ENCODE measurements at places on chromosomes 6 and 20. TPM values are rescaled to one million over a fixed set of nuclear protein-coding genes. Genes with fewer than 3 reads are reported as not detected.

Gene RING1
- total RNA-seq: 34.2 TPM

Gene HLA-DRB1
- total RNA-seq: 186 TPM

Gene ARHGAP40
- total RNA-seq: not detected

Gene GSTA2
- not detected for total RNA-seq

Gene SYCP2
- total RNA-seq: 9.1 TPM

Gene PNPLA1
- total RNA-seq: 0.25 TPM

DNA sequence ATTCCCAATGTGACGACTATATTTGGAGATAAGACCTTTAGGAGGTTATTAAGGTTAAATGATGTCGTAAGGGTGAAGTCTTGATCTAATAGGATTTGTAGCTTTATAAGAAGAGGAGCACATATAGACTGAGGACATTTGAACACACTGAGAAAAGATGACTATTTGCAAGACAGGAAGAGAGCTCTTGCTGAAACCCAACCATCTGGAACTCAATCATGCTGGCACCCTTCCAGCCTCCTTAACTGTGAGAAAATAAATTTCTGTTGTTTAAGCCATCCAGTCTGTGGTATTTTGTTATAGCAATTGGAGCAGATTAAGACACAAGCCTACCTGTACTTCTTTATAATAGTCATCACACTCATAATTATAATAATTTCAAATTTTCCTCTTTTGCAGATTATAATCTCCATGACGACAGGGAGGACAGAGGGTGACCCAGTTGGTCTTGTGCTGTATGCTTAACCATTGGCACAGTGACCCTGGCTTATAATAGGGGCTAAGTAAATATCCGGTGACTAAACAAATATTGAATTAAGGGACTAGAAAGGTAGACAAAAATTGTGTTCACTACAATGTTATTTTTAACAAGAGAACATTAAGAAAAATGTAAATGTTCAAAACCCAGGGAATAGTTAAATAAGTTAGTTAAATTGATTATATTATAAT, 206.4 kb upstream of the HDDC2 start:
- no peaks in the 10 kb centered on the region for H3K4me1 ChIP-seq
- H3K36me3 ChIP-seq: no peaks in the 10 kb centered on the region
- no peak overlapping the region for H3K4me3 ChIP-seq
- no peak overlapping the region for H3K27ac ChIP-seq
- no peak for DNase-seq
- H3K27me3 ChIP-seq: no peaks in the 10 kb centered on the region

DNA sequence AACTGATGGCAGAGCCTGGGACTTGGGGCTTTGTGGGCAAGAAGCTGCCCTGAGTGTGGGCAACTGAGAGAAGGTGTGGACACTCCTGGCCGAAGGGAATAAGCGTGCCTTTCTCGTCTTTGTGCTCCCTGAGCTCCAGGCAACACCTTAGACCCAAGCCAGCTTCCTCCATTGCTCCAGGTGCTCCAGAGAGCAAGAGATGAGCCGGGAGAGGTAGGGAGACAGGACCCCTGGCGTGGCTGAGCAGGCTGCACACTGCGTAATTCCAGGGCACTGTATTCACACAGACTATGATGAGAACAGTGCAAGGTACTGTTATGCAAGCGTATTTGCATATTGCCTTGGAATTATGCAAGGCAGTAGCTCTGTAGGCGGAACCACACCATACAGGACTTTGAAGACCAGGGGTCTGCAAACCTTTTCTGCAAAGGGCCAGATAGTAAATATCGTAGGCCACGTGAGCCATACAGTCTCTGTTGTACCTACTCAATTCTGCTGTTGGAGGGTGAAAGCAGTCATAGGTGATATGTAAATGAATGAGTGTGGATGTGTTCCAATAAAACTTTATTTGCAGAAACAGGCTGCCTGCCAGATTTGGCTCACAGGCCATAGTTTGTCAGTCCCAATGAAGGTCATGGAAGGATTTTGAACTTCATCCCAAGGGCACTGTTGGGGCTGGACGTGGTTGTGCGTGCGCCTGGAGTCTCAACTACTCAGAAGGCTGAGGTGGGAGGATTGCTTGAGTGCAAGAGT, 42.1 kb upstream of the FAM83D start:
- peak overlapping the region; percentile 38 for H3K27ac ChIP-seq
- peaks cover 4% of the 10 kb centered on the region for H3K36me3 ChIP-seq
- H3K4me1 ChIP-seq: peaks cover 22% of the 10 kb centered on the region
- no peak for DNase-seq

- H3K27ac ChIP-seq: no peak overlapping the region
- H3K36me3 ChIP-seq: no peaks in the 10 kb centered on the region
- DNase-seq: no peak
- H3K4me3 ChIP-seq: no peak overlapping the region
Measured at GRCh38 chr6:63236398-63236817, 25.1 kb downstream of the FKBP1C start.

DNA sequence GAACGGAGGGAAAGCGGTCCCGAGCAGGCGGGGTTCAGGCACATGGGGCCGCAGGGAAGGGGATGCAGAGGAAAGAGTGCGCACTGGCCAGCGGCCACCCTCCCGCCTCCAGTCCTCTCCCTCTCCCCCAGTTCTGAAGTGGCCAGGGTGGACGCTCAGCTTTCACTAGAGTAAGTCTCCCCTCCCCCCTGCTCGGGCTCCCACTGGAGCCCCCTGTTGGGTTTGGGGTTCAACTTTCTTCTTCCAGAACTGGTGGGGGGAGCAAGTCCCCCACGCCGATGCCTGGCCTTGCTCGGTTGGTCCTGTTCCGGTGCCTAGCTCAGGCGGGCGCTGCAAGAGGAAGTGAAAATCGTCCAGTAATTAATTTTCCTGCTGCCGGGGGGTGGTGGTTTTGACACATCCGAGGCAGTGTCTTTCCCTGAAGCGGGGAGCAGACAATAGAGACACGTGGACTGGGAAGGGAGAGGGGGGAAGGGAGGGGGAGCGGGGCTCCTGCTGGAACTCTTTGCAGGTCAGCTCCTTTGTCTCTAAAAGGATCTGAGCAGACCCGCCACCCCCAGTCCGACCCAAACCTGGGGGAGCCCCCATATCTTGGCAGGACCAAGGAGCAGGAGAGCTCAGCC, 824 bp upstream of the SCRT2 start:
- DNase-seq: no peak
- H3K27ac ChIP-seq: no peak overlapping the region
- no peak overlapping the region for H3K4me3 ChIP-seq
- peaks cover 14% of the 10 kb centered on the region for H3K27me3 ChIP-seq
- no peaks in the 10 kb centered on the region for H3K36me3 ChIP-seq

All from CD4-positive, CD25-positive, alpha-beta regulatory T cell (primary cell).